Spinal cord (tissue), 10 donors: ENCODE measurements at places on chromosomes 2 and 18.

GRCh38 chr18:9174302-9174701 lies 37.7 kb downstream of the ANKRD12 start:
- DNase-seq: no peak

DNA sequence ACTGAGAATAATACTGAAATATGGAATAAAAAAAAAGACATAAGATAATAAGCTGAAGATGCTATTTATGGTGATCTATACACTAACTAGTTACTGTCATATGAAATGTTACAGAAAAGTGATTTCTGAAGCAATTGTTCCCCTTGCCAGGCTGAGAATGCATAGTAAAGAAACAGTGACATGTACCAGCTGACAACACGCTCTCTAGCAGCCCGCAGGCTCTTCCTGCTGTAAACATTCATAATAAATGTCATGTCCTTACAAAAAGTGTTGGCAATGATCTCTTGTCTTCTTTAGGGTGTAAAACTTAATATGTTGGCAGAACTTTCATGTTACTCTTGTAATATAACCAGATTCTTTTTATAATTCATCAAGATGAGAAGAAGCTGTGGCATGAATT lies 1171.3 kb downstream of the DSC3 start:
- no peak for DNase-seq

DNA sequence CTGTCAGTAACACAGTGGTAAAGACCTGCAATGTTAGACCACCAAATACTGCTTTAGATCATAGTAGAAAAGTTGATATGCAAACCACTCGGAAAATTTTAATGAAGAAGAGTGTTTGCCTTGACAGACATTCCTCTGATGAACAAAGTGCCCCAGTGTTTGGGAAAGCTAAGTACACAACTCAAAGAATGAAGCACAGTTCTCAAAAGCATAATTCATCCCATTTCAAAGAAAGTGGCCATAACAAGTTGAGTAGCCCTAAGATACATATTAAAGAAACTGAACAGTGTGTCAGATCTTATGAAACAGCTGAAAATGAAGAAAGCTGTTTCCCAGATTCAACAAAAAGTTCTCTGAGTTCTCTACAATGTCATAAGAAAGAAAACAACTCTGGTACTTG lies 27.5 kb downstream of the GEN1 start:
- DNase-seq: no peak

DNA sequence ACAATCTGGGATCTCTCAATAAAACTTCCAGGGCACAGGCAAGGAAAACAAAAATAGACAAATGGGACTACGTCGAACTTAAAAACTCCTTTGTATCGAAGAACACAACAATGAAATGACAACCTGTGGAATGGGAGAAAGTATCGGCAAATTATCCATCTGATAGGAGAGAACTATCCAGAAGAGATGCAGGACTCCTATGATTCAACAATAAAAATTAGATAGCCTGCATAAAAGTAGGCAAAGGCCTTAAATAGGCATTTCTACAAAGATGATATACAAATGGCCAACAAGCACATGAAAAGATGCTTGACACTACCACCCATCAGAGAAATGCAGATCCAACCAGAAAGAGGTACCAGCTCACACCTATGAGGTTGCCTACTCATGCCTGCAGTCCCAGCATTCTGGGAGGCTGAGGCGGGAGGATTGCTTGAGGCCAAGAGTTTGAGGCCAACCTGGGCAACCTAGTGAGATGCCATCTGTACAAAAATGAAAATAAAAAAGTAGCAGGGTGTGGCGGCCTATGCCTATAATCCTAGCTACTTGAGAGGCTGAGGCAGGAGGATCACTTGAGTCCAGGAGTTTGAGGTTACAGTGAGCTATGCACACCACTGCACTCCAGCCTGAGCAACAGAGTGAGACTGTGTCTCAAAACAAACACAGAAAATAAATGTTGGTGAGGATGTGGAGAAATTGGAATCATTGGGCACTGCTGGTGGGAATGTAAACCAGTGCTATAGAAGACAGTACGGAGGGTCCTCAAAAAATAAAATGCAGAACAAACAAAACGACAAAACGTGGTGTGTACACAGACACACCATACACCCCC lies 21.6 kb downstream of the TWIST2 start:
- DNase-seq: no peak

- no peak for DNase-seq
Measured at GRCh38 chr18:70319187-70319586, 30.3 kb downstream of the SOCS6 start.

GRCh38 chr2:52968043-52968442 lies 799.6 kb upstream of the CHAC2 start:
- DNase-seq: no peak

DNA sequence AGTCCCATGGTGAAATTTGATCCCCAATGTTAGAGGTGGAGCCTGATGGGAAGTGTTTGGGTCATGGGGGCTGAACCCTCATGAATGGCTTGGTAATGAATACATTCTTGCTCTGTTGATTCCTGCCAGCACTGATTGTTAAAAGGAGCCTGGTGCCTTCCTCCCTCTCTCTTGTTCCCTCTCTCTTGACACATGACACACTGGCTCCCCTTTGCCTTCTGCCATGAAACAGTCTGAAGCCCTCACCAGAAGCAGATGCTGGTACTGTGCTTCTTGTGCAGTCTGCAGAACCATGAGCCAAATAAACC lies 30.6 kb upstream of the EPC2 start:
- DNase-seq: no peak

- DNase-seq: no peak
Measured at GRCh38 chr18:21134895-21135294, 23.3 kb upstream of the ROCK1 start.

DNA sequence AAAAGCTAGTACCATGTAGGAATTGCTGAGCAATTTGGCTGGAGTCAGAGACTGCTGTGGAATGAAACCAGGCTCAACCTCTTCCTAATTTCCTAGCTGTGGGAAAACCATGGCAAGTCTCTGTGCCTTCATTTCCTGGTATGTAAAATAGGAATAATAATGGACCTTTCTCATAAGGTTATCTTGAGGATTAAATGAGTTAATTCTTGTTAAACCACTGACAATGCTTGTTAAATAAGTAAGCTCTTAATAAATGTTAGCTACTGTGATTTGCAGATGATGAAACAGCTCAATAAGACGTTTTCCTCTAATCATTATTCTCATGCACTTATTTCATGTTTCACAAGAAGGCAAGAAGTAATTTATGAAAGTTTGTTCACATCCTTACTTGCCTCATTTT lies 346.7 kb downstream of the RND3 start:
- DNase-seq: no peak

DNA sequence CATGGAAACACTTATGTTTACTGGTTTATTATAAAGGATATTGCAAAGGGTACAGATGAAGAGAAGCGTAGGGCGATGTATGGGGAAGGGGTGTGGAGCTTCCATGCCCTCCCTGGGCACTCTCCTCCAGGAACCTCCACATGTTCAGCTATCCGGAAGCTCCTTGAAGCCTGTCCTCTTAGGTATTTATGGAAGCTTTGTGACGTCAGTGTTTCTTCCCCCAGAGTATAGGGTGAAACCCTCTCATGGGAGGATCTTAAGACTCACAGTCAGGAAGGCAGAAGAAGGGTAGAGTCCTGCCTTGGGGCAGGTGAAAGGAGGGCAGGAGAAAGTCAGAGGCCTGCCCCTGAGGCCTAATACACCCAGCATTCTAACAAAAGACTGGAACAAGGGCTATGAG lies 61.3 kb upstream of the CREB1 start:
- DNase-seq: no peak

GRCh38 chr2:169637620-169638019 lies 53.5 kb downstream of the PPIG start:
- no peak for DNase-seq

- DNase-seq: no peak
Measured at GRCh38 chr18:12318334-12318697, 10.3 kb downstream of the TUBB6 start.

GRCh38 chr18:64115881-64116280 lies 33.0 kb downstream of the LINC00305 start:
- no peak for DNase-seq

- no peak for DNase-seq
Measured at GRCh38 chr2:45256173-45256866, 247.1 kb upstream of the SIX2 start.

- no peak for DNase-seq
Measured at GRCh38 chr18:65769652-65770051, 18.8 kb downstream of the CDH7 start.

DNA sequence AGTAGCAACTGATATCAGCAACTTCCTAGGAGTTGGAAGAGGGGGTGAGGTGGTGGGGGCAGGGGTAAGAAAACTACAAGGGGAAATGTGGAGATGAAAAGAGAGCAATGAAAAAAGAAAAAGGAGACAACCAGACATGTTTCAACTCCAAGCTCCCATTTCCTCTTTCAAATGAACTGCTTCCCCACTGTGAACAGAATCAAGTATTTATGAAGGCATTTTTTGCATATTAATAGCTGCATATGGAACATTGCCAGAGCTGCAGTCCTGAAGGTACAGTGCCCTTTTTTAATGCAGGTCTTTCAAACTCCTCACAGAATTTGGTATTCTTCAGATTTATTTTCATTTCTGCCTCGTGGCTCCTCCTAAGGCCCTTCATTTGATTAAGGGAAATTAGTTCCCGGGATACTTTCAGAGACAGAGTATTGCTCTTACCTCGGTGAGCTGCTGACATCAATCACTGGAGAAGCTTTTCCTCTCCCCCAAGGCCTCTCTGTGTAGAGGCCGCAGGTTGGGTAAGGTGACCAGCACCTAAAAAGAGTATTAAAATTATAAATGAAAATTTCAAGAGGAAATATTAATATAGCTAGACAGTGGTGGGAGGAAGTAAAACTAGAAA lies 68.4 kb downstream of the KIAA2012 start:
- DNase-seq: no peak

- DNase-seq: no peak
Measured at GRCh38 chr2:2755990-2756389, 424.9 kb upstream of the MYT1L start.

- DNase-seq: no peak
Measured at GRCh38 chr2:105455488-105456003, 56.7 kb upstream of the FHL2 start.

DNA sequence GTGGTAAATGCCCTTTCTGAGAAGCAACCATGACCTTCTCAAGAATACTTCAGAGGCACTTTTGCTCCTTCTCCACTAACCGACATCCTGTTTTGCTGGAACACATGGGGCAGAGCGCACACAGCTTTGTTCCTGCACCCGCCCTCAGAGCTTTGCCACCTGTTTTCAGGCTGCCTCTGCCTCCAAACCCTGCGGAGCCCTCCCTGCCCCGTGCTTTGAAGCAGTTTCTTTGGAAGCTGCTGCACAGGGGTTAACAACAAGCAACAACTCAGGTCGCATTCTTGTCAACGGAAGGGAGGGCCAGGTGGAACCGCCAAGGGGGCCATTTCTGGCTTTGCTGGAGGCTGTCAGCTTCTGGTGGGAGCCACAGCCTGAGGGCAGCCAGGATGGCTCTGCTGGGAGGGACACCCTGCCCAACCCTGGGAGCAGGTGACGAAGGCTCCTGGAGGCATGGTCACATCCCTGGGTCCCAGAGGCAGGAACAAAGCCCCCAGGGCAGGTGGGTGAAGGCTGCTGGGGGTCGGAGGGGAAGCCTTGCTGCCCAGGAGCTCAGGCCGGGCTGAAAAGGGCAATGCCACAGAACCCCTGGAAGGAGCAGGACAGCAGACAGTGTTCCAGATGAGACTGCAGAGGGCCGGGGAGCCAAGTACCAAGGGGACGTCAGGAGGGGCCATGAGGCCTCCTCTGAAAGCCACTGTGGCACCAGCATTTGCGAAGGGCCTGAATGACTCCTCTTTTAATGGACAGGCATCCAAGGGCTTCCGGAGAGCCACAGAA lies 46.8 kb downstream of the MRPS5 start:
- no peak for DNase-seq
